ENCODE measurements at places on chromosomes 3 and 15.

- no peak for DNase-seq
Observed at GRCh38 chr15:90305932-90306331, 40.5 kb downstream of the NGRN start.

- peak; percentile 65 for DNase-seq
Observed at GRCh38 chr15:30956216-30957124, 35.0 kb downstream of the MTMR10 start.

- peak; percentile 60 for DNase-seq
Observed at GRCh38 chr15:29925227-29926082, 103.2 kb upstream of the TJP1 start.

DNA sequence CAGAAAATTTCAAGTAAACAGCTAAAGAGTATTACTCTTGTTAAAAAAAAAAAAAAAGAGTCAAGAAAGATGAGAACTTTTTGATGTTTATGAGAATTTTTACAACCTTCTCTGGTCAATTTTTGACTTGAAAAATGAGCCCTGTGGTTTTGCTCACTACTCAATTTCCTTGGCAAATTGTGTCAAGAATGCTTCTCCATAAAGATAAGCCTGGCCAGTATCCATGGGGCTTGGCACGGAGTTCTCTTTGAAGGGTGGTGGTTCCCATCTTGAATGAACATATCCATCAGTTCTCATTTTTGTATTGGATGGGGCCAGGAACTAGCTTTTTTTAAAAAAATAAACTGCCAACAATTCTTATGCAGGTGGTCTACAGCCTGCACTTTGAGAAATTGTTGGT is 179.9 kb downstream of the RYR3 start:
- no peak for DNase-seq

DNA sequence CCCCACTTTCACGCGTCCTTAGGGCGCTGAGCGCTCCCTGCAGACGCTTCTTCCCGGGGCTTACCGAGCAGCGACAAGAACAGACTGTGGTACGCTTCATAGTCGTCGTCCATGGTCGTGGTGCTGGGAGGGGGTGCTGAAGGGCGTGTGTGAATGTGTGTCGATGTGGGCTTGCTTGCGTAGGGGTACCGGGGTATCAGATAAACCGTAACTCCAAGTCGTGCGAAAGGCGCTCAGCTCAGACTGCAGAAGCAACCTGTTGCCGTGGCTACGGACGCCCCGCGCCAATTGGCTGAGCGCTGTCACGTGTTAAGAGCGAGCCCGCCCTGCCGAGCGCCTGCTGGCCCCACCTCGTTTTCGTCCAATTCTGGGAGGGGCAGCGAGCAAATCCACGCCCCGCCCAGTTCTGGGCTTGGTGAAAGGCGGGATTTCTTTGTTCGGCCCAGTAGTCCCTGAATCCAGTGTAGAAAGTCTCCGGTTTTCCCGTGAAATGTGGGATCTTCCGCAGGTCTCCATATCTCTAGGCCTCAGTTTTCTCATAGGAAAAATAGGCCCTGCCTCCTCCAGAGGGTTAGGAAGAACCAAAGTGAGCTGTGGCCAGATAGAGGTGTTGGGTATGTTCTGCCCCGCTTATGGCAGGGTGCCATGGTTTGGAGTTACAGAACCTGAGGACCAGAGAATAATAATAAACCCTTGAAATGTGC is at the start of gene EFCAB12:
TSS of gene EFCAB12 (minus strand) at position 261 of the 704 bp plus-strand sequence. CDS start at position 113, 148 bp downstream.
- DNase-seq: no peak

DNA sequence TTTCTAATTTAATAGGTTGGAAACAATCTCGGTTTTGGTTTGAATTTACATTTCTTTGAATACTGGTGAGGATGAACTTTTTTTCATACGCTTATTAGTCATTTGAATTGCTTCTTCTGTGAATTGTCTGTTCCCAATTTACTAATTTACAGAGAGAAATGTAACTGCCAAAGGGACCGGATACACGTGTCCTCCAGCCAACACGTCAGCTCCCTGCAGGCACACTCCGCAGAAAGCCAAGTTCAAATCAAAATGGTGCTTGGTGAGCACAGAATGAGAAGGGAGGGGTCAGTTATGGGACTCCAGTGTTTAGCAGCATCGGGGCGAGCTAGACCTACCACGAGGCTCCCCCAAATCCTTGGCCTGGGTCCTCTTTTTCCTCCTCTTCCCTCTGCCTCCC is 10.8 kb upstream of the TSEN2 start:
- no peak for DNase-seq

GRCh38 chr3:84891851-84892250 is 66.9 kb upstream of the CADM2 start:
- DNase-seq: no peak

DNA sequence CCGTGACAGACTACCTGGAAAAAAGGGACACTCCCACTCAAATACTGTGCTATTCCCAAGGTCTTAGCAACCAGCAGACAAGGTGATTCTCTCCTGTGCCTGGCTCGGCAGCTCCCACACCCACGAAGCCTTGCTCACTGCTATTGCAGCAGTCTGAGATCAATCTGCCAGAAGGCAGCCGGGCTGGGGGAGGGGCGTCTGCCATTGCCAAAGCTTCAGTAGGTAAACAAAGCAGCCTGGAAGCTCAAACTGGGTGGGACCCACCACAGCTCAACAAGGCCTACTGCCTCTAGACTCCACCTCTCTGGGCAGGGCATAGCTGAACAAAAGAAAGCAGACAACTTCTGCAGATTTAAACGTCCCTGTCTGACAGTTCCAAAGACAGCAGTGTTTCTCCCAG is 128.4 kb upstream of the SETMAR start:
- DNase-seq: no peak

DNA sequence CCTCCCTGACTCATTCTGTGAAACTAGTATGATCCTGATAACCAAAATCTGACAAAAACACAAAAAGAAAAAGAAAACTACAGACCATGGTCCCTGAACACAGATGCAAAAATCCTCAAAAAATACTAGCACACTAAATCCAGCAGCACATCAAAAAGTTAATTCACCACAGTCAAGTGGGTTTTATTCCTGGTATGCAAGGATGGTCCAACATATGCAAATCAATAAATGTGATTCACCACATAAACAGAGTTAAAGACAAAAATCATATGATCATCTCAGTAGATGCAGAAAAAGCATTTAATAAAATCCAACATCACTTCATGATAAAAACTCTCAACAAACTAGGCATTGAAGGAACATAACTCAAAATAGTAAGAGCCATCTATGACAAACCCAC is 12.8 kb downstream of the SAXO2 start:
- no peak for DNase-seq

GRCh38 chr3:138862531-138862923 is 27.8 kb upstream of the PIK3CB start:
- DNase-seq: peak; percentile 81

- DNase-seq: no peak
Observed at GRCh38 chr3:52432691-52433141, 12.2 kb downstream of the SEMA3G start.

DNA sequence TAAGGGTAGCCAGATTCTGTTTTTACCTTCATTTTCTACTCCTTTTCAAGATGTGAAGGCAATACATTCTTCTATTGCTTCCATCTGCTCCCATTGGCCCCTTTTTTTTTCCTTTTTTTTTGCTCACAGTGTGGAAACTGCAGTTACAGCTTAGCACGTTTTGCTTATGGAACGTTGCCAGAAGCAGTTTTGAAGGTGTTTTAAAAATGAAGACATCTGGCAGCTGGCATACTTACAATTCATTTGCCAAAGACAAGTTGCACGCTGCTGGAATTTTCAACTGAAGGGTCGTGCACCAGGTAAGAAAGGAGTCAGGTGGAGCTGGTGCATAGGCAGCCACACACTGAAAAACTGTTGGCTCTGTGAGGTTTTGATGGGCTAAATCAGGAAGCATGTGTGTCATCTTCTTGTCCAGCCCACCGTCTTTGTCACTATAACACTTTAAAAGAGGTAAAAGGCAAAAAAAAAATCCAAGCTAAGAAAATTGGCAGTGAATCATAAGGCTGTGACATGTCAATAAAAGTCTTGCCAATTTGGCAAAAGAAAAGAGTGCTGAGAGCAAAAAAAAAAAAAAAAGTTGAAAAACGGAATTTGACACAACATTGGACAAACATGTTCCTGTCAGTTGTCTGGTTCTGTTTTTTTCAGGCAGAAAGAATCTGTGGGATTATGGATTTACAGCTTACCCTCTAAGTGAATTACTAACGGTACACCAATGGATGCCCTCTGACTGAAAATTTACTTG is 225.4 kb upstream of the SOX2 start:
- no peak for DNase-seq

DNA sequence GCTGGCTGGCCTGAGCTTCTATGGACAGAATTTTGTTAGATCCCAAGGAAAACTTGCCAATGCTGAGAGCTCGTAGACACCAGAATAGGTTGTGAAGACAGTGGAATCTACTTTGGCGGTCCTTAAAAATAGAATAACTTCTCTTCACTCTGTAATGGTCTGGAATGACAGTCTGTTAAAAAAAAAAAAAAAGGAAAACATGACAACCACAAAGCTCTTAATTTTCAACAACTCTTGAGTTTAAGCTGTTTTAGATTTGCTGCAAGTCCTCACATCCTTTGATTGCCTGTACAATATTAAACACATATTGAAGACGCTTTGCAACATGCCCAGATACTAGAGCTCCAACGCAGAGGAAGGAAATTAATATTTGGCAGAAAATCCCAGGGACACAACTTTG is 122.8 kb upstream of the GALNT15 start:
- DNase-seq: no peak

DNA sequence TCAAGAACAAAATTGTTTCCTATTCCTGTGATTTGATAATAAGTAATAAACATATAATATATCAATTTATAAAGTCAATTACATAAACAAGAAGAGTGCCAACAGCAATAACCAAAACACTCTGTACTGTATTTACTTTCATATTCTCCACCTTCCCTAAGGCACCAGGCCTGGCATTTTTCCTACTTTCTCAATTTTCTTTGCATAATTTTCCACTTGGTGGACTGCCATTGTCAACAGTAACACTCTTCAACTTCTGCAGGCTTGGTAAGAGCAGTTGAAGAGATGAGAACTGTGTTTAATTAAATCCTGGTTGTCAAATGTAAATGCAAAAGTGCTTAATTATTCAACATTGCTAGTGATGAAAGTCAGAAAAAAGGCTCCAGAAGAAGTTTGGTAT is 229.8 kb upstream of the PLSCR5 start:
- DNase-seq: no peak

- no peak for DNase-seq
Observed at GRCh38 chr15:69789648-69790393, 307.9 kb downstream of the TLE3 start.

DNA sequence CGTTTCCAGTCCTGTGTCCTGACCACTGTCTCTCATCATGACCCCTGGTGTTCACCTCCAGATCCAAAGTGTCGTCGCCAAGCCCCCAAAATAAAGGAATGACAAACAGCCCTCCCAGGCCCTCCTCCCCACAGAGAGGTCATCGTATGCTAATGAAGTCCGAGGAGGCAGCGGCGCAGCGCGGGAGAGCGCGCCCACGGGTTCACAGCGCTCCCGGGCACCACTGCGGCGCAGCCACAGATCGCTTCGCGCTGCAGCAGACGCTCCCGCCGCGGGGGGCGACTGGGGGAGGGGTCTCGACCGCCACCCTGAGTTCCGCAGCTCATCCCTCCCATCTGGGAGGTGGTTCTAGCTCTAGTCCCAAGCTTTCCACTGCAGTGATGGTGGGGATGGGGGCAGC is 1.3 kb downstream of the DGKG start:
- DNase-seq: peak; percentile 69

- DNase-seq: peak; percentile 4
Observed at GRCh38 chr3:147431751-147432150, 22.6 kb downstream of the ZIC1 start.

GRCh38 chr3:81339040-81339845 is 422.2 kb downstream of the GBE1 start:
- peak; percentile 13 for DNase-seq

DNA sequence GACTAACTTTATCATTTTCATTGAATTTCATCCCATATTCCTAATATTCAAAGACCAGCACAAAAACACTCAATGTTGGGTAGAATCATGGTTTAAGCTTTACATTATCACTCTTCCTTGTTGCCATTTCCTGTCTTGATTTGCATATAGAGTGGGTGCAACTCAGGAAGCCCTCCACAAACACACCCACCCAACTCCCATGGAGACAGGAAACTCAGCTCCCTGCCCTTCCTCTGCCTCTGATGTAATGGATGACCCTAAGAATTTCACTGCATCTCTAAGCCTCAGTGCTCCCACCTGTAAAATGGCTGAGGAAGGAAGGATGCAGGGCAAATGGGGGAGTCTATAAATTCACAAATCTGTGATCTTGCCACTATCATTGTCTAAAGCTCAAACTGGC is 98.1 kb upstream of the BFSP2 start:
- DNase-seq: no peak

DNA sequence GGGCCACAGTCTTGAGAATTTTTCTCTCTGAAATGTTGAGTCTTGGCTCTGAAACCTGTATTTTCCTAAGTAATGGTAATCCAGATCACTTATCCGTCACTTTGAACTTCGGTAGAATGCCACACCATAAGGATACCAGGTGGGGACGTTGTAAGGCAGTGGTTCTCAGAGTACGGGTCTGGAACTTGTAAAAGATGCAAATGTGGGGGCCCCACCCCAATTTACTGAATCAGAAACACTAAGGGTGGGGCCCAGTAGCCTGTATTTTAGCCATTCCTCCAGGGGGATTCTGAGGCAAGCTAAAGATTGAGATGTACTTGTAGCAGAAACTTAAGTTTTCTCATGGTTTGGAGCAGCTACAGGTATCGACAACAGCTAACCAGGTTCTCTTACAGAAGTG is 555.3 kb downstream of the FOXP1 start:
- DNase-seq: no peak

- DNase-seq: no peak
Observed at GRCh38 chr3:127431066-127431465, 143.2 kb upstream of the PRR20G start.

DNA sequence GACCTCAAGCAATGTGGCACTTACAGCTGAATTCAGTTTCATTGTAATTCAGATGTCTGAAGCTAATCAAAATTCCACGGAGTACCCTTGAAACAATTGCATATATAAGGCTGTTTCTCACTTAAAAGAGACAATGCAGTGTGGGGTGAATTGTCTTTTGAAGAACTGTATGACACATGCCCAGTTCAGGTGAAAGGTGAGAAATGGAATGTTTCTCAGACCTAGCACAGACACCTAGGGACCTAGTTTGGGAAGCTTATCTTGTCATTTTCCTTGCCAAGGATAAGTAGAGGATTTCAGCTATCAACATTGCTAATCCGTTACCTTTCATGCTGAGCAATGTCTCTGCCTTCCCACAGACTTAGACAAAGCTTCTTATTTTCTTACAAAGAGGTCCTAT is 36.3 kb downstream of the MBNL1 start:
- no peak for DNase-seq
